GM23248 (cell line): ENCODE measurements at places on chromosomes 16 and 17. TPM values are rescaled to one million over a fixed set of nuclear protein-coding genes. Genes with fewer than 3 reads are reported as not detected.
A peak's percentile ranks its signal among the peaks of the same experiment; 100 is the strongest.

The KCNH4 gene
- total RNA-seq: not detected in 2 replicates

The SOX8 gene
- total RNA-seq: 0.43 and 0.89 TPM in 2 replicates

GRCh38 chr17:63991611-63992010 is 6.5 kb upstream of the PRR29 start:
- DNase-seq: no peak

GRCh38 chr17:51650202-51650601 is 389.9 kb downstream of the UTP18 start:
- no peak for DNase-seq

GRCh38 chr17:29433541-29433940 is 43.4 kb downstream of the TAOK1 start:
- DNase-seq: peak; percentile 3
